ENCODE measurements at places on chromosomes 6 and 20.

DNA sequence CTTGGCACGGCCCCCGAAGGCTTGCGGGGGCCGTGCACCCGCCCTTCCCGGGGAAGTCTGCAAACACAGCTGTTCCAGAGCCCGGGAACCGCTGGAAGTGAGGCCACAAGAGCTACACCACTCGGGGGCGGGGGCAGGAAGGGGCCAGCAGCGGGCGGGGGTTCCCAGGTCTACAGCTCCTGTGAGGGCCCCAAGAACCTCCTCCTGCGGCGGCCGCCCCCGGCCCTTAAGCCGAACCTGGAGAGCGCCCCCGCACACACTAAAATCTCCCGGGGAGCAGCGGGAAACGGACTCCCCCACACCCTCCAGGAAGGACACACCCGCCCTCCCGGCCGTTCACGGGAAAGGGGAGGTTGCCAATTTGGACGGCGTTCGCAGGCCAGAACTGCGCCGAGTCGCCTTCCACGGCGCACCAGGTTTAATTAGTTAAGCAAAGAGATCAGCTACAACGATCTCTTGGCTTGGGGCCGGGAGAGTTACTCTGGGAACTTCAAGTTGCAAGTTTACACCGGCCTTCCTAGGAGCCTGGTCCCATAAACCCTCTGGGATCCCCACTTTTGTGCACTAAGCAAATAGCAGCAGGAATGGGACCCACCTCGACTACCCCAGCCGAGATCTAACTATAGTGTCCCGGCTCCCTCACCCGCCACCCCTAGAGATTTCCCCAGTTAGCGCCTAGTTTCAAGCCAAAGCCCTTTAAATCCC is 1.7 kb downstream of the JAG1 start:
- no peak for DNase-seq

DNA sequence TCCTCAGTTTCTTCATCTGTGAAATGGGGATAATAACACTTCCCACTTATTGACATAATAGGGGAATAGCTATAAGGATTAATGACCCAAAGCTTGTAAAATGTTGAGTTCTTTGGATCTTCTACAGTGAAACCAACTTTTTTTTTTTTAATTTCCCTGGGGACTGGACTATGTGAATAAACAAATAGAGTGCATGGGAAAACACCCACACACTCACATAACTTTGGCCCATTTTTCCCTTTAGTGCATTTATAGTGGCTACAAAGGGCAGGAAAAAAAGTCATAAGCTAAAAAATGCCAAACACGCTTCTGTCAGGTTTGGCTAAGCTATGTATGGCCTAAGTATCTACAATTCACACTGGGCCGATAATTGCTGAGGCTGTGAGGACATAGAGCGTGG is 406.2 kb upstream of the JAG1 start:
- DNase-seq, result no peak

- DNase-seq, result no peak
Observed at GRCh38 chr6:42758756-42759430, 13.0 kb upstream of the TBCC start.

DNA sequence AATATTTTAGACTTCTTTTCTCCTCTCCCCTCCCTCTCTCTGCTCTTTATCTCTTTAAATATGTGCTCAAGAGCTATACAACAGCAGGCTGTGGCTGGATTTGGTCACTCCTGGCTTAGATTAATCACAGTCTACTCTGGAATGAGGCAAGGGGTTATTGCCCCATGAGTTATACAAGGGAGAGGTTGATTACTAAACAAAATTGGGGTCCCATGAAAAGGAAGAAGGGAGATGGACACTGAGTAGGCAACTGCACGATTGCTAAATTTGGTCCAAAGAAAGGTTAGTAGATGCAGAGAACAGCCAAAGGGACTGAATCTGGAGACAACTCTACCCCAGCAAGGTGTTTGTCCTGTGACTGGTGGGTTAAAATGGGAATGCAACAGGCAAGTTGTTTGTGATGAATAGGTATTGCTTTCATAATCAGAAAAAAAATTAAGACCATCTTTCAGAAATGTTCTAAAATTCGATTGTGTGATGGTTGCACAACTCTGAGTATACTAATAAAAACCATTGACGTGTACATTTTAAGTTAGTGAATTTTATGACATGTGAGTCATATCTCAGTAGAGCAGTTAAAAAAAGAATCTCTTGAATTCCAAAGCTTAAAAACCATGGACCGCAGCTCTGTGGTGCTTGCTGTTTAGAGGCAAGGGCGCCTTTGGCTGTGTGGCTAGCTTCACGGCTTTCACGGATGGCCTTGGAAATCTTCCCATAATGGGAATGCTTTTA is 57.1 kb downstream of the KIZ start:
- DNase-seq, result peak; percentile 64

DNA sequence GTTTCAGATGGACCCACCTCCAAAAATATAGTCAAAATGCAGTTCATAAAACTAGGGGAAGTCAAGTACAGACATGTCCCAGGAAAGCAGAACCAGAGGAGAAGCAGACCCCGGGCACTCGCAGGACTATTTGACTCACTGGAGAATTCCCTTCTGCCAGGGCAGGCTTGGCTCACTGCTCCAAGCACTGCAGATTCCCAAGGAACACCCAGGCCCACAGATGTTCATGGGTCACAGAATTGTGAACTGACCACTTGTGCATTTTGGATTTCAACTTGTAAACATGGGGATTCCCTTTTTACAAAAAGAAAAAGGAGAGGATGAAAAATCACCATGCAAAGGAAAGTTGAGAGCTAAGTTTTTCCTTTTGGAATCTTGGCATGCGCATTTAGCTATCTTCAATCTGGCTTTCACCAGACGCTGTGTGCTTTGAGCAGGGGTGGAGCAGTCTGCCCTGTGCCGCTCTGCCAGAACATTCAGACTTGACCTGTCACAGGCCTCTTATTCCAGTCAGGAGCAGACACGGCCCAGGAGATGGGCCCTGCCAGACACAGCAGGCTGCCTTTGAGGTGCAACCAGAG is 237.5 kb upstream of the TAB2 start:
- peak; percentile 32 for DNase-seq

DNA sequence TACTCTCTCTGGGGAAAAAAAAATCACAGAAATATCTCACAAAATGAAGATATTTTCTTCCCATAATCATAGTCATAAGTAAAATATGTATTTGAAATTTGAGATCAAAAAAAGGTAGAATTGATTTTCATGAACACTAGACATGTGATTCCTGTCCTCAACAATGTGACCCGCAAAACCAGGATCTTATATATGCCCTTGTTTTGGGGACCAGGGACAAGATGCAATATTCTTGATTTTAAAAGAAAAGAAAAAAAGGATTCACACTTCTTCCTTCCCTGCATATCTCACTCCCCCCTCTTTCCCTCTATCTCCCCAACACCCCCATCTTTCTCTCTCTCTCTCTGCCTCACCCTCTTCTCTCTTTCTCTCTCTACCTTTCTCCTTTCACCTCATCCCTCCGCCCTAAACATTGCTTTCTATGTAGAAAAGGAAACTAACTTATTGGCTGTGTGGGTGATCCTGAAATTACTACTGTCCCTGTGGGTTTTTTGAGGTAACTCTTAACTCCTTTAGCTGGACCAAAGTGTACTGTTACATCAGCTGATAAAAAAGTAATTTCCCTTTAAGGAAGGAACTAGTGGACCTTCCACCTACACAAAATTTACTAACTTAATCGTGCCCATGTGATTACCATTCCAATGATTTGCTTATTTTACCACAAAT is 85.6 kb downstream of the AIG1 start:
- no peak for DNase-seq

All from brain microvascular endothelial cell (primary cell).